Fibroblast of skin of abdomen (primary cell): ENCODE measurements at places on chromosomes 6 and 20.

DNA sequence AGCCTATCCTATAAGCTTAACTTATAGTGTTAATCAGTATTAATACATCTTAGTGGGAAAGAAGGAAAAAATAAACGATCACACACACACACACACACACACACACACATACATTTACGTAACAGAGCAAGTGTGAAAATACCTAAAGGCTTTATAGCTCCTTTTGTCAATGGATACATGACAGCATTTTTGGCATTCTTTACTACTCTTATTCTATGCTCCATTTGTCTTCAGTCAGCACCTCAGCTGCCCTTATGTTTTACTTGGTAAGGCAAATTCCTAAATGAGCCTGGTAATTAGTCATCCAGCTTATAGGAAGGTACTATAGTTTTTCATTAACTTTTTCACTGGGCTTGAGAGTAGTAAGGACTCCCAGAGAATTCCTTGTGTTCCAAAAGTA lies 25.1 kb upstream of the SLC17A3 start:
- peak; percentile 23 for DNase-seq

GRCh38 chr6:139640921-139641320 lies 266.5 kb upstream of the CITED2 start:
- DNase-seq = peak; percentile 6

- no peak for DNase-seq
Measured at GRCh38 chr6:134190883-134191282, 127.0 kb downstream of the SGK1 start.

- DNase-seq = no peak
Measured at GRCh38 chr6:53005663-53006250, 10.7 kb upstream of the GSTA4 start.

DNA sequence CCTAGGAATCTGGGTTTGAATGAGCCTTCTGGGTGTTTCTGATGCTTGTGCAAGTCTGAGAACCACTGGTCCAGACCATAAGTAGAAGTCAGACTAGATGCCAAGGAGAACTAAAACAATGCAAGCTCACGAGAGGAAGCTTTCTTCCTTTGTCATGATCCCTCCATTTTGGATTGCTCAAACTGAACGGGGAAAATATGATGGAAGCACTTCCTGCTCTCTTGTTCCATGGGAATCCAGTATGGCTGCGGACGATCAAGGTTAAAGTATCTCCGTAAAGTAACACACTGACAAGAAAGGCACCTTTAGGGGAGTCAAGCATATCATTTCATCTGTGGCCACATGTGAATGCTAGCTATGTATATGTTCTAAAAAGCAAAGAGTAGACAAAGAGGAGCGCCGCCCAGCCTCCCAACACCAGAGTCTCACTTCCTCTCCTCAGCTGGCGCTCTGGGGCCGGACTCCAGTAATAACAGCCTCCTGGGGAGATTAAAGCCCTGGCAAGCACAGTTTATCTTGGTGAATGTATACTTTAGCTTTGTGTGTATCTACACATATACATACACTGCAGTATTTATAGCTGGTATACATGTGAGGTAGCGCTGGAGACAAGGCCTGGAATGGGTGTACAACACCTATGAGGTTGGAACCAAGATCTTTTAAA lies 88.1 kb downstream of the FOXC1 start:
- DNase-seq = no peak

GRCh38 chr6:14818422-14818884 lies 427.4 kb upstream of the JARID2 start:
- no peak for DNase-seq

DNA sequence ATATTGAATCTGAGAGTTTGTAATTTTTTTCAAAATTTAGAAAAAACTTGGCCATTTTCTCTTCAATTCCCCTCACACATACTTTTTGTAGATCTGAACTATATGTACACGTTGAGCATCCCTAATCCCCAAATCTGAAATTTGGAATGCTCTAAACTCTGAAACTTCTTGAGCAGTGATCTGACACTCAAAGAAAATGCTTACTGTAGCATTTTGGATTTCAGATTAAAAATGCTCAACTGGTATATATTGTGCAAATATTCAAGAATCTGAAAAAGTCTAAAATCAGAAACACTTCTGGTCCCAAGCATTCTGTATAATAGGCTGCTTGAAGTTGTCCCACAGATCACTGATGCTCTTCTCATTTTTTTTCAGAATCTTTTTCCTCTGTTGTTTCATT lies 78.8 kb upstream of the ZBTB24 start:
- DNase-seq = no peak

- DNase-seq = no peak
Measured at GRCh38 chr6:7747433-7747832, 21.5 kb downstream of the BMP6 start.

DNA sequence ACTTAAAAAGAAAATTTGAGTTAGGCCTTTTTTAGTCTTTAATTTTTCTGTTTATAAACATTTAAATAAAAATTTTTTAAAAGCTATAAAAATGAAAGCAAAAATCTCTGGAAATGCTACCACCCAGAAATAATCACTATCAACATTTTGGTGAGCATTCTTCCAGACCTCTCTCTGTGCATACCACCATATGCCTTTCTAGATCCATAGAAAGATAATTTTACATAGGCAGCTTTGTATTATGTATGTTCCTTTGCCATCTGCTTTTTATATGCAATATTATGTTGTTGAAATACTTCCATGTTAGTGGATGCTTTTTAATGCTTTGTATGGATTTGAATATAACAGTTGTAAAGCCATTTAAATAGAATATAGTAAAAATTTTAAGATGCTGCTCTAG lies 496.7 kb upstream of the HTR1E start:
- no peak for DNase-seq

DNA sequence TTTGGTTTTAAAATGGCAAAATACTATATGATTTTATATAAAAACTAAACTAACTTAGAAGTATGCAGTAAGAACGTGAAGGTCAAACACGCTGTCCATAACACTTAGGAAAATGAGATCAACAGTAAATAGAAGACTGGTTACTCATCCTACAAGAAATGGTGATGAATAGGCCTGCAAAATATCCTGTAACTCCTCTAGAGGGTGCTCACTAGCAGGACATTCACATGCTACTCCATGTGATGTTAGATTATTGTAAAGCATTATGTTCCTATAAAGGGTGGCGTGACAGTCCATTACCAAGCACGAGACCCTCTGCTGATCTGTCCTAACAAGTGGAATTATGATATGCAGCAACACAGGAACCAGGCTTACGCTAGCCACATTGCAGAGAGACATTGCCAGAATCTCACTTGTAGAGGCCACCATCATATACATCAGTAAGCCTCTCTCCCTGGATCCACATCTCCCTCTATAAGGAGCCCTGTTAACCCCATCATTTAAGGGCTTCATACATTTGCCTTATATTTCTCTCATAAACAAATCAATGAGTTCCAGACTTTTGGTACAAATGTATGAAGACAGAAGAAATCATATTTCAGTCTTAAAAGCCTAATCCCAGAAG lies 18.0 kb upstream of the DEFB129 start:
- DNase-seq = peak; percentile 64

- no peak for DNase-seq
Measured at GRCh38 chr20:52399352-52399751, 207.8 kb upstream of the ZFP64 start.

DNA sequence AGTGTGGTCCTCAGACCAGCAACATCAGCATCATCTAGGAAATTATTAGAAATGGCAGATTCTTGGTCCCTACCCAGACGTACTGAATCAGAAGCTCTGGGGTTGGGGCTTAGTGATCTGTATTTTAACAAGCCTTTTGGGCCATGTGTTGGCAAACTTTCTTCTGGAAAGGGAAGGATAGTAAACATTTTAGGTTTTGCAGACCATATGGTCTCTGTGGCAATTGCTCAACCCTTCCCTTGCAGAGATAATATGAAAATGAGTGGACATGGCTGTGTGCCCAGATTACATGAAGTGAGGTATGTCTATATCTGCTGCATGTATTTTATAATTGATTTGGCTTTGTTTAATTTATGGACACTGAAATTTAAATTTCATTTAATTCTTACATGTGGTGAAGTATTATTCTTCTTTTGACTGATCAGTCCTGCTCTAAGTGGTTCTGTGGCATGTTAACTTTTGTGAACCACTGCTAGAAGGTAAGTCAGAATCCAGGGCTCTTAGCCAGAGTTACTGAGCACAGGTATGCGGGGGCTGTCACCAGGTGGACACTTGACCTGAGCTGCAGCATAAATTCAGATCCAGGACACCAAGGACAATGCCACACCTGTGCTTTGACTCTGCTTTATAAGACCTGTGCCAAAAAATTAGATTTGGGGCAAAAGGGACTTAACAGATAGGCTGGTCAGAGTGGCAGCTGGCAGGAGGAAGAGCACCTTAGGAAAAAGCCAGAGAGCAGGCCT lies 43.2 kb downstream of the LY86 start:
- DNase-seq = no peak

GRCh38 chr6:46291275-46291633 lies 120.5 kb upstream of the ENPP5 start:
- DNase-seq = no peak

GRCh38 chr20:37316116-37316774 lies 26.8 kb downstream of the MANBAL start:
- no peak for DNase-seq

DNA sequence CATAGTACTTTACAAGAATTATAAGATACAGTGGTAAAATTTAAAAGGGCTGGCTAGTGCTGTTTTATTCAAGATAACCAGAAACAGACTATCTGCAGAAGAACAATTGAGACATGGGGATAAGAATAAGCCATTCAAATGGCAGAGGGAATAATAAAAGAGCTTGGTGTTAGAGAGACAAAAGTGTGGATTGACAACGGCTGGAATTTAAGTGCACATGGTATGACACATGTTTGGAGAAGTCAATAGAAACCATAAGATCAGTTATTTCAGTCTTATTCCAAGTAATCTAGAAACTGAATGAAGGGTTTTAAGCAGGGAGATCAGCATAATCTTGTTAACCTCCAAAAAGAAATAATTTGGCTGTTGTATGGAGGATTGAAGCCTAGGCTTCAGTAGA lies 1205.5 kb upstream of the CITED2 start:
- DNase-seq = no peak

DNA sequence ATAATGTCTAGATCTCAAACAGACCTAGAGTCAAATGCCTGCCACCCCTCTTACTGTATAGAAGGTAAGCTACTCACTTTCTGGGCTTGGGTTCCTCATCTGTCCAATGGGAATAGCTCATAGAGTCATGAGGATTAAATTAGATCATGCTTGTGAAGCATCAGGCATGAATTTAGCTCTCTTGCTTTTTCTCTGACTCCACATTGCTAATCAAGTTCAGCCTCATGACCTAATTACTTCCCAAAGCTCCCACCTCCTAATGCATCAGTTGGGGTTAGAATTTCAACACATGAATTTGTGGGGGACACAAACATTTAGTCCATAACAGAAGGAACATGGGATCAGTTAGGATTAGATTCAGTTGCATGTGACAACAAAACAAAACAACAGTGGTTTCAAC lies 4.6 kb upstream of the DDX27 start:
- DNase-seq = no peak

DNA sequence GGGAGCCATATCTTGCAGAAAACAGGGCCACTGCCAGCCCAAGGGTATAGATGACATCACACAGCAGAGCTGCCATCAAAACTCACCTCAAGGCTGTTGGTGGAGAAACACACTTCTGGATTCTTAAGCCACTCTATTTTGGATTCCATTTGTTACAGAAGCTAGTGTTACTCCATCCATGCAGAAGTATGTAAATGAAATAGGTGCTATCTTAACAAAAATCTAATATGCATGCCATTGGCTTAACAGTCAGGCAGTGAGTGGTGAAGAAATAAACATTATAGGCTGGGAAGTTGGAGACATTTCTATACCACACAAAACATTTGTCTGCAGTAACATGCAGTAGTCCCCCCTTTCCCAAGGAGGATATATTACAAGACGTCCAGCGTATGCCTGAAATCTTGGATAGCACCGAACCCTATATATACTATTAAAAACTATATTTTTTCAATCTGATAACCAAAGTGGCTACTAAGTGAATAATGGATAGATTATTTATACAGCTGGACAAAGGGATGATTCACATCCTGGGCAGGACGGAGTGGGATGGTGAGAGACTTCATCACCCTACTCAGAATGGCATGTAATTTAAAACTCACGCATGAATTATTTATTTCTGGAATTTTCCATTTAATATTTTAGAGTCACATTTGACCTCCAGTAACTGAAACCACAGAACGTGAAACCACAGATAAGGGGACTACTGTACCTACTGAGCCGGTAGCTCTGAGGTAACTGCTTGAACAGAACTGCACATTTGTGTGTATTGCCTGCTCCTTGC lies 160.0 kb upstream of the PLN start:
- DNase-seq = peak; percentile 90

GRCh38 chr6:106823732-106824351 lies 150.7 kb downstream of the CD24 start:
- DNase-seq = no peak

DNA sequence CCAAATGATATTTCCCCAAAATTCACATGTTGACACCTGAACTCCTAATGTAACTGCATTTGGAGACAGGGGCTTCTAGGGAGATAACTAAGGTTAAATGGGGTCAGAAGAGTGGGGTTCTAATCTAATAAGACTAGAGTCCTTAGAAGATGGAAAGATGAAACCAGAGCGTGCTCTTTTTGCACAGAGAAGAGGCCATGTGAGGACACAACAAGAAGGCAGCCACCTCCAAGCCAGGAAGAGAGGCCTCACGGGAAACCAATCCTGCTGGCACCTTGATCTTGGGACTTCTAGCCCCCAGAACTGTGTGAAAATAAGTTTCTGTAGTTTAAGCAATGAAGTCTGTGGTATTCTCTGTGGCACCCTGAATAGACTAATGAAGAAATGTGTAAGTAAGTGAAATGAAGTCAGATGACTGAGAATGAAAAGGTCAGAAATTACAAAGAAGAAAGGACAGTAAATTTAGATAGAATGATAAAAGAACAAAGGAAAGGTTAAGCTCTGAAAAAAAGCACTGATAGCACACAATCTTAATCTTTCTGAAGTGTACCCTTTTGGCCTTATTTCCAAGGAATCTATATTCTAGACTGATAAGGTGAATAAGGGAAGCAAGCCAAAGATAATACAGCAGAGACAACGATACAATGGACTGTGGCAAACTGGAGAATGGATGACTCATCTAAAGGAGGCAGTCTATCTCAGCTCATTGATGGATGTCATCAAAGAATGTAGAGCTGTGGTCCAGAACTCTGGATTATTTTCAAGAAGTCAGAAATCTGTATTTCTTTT lies 110.4 kb downstream of the MYB start:
- peak; percentile 65 for DNase-seq

GRCh38 chr6:24738741-24739140 lies 19.8 kb upstream of the C6orf62 start:
- no peak for DNase-seq

GRCh38 chr6:44668391-44668930 lies 281.0 kb downstream of the CDC5L start:
- DNase-seq = no peak

DNA sequence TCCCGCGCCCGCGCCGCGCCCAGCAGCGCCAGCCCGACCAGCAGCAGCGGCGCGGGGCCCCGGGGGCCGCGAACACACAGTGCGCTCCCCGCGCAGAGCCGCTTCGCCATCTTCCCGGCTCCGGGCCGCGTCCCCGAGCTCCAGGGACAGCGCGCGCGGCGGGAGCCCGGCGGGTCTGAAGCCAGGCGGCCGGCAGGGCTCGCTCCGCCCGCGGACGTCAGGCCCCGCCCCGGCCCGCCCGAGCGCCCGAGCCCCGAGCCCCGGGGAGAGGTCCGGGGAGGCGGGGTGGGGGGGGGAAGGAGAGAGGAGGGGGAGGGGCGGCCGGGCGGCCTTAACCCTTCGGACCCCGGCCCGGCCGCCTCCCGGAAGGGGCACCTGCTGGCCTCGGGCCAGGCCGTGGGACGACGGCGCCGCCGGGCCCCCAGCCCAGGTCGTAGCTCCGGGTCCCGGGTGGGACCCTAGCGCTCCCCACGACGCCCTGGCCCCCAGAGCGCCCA lies at the start of gene LAMA5:
LAMA5 (minus strand) TSS at position 177 of the 497 bp plus-strand sequence; CDS start at position 110, 67 bp downstream.
- peak; percentile 17 for DNase-seq

GRCh38 chr20:56483970-56484369 lies 15.5 kb downstream of the RTF2 start:
- no peak for DNase-seq
